ENCODE measurements at places on chromosomes 4 and X.

- DNase-seq = no peak
Measured at GRCh38 chrX:22047468-22047867, 15.3 kb downstream of the PHEX start.

DNA sequence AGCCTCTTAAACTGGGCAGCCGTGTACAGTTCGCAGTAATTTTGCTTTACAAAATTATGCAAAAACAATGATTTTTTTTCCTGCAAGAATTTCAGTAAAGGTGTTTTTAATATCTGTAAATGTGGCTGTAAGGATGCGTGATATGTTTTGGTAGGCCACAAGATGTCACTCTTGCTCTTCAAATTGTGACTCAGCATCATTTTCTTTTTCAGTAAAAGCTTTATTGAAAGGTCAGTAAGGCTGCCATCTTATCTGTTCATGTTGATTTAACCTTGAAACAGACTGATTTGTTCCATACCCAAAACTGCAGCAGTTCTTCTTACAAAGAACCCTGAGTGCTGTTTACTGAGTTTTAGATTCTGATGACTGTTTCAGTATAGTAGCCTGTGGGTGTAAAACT lies 39.9 kb downstream of the TXLNG start:
- peak; percentile 11 for DNase-seq

DNA sequence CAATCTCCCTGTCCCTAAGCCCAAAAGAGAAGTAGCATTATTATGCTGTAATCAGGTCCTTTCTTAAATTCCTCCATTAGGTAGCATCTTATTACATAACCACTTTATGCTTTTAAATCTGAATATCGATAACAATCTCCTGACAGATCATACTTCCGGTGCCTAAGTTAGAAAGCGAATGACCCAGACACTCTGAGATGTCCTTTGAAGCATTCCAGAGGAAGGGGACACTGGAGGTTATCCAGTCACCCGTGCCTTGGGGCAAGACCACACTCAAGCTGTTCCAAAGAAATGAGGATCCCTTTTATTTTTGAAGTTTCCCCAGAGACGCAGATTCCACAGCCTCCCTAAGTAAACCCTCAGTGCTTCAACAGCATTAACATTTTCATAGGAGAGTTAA lies 125.7 kb downstream of the PALLD start:
- DNase-seq = no peak

DNA sequence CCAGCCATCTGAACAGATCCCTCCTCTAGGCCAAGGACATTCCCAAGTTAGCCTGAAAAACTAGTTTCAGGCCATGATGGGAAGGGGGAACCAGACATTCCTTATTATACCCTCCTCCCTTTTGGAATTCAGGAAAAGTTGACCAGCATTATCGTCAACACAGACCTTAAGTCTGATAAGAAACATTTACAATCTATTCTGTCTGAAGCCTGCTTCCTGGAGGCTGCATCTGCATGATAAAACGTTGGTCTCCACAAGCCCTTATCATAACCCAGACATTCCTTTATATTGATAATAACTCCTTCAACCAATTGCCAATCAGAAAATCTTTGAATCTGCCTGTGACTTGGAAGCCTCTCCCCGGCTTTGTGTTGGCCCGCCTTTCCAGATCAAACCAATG lies 44.3 kb downstream of the EFHC2 start:
- DNase-seq = no peak

DNA sequence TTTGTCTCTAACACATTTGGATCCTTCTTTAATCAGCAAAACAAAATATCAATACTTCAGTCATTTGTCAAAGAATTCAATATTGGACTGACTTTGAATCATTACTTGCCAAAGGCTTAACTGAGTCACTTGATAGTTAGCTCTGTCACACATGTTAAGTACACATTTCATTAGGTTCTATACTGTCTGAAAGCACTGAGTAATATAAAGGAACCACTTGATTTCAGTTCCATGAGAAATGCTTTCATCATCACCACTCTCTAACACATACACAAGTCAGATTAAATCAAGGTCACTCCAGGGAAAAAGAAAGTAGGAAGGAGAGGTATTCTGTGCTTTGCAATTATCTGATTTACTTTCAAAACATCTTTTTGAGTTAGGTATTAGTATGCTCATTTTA lies 1233.1 kb downstream of the C4orf33 start:
- no peak for DNase-seq

- DNase-seq = no peak
Measured at GRCh38 chr4:2930758-2931511, 32.3 kb downstream of the NOP14 start.

Measured in NCI-H1694 treated with DMSO at 0.1 percent for 48 hours (cell line).